Airway epithelial cell (primary cell): ENCODE measurements at places on chromosomes 2 and 18. TPM values are rescaled to one million over a fixed set of nuclear protein-coding genes. Genes with fewer than 3 reads are reported as not detected.

Gene GPR17
- not detected in 2 replicates for total RNA-seq

Gene TMBIM1
- total RNA-seq = 333 and 422 TPM in 2 replicates

Gene GCKR
- total RNA-seq = not detected in 2 replicates

Gene POTEJ
- total RNA-seq = not detected in 2 replicates

Gene LIPG
- 37.8 and 40.8 TPM in 2 replicates for total RNA-seq

Gene SMAD2
- 42.7 and 45.6 TPM in 2 replicates for total RNA-seq

Gene RNU2-63P
- not detected in 2 replicates for total RNA-seq

Gene CYBRD1
- total RNA-seq = 9.6 and 11.6 TPM in 2 replicates

Gene ACMSD
- 0.46 TPM in 1 of 2 replicates, not detected in the other for total RNA-seq

Gene DGUOK
- 78.9 and 84.6 TPM in 2 replicates for total RNA-seq

Gene KIF5C
- 0.07 TPM in 1 of 2 replicates, not detected in the other for total RNA-seq

Gene ATL2
- total RNA-seq = 95.2 and 99.0 TPM in 2 replicates

Gene NEB
- total RNA-seq = 0.07 TPM in 1 of 2 replicates, not detected in the other

Gene CHAC2
- 10.6 and 13.3 TPM in 2 replicates for total RNA-seq

Gene SERPINB12
- 0.28 TPM in 1 of 2 replicates, not detected in the other for total RNA-seq

Gene ANAPC1
- 40.8 and 45.4 TPM in 2 replicates for total RNA-seq

Gene GREB1L
- 1.5 and 1.7 TPM in 2 replicates for total RNA-seq

Gene NT5C1B
- total RNA-seq = 0.07 TPM in 1 of 2 replicates, not detected in the other

Gene DCDC2C
- total RNA-seq = not detected in 2 replicates

Gene LYPD1
- not detected in 2 replicates for total RNA-seq

Gene SLC9A4
- total RNA-seq = not detected in 2 replicates

Gene C1QL2
- total RNA-seq = not detected in 2 replicates

Gene KCNG3
- total RNA-seq = not detected in 2 replicates

Gene TUBA4A
- total RNA-seq = 330 and 647 TPM in 2 replicates

Gene PCARE
- not detected in 2 replicates for total RNA-seq

Gene BOLL
- not detected in 2 replicates for total RNA-seq

Gene ALLC
- not detected in 2 replicates for total RNA-seq

Gene CABLES1
- total RNA-seq = 0.23 and 1.1 TPM in 2 replicates
